ENCODE measurements at places on chromosomes 1 and 21. TPM values are rescaled to one million over a fixed set of nuclear protein-coding genes. Genes with fewer than 3 reads are reported as not detected.

KRTAP21-2 gene
- total RNA-seq, result not detected

CFAP107 gene
- total RNA-seq, result not detected

CATSPERE gene
- not detected for total RNA-seq

CA6 gene
- total RNA-seq, result not detected

SYDE2 gene
- total RNA-seq, result 5.0 TPM

NTNG1 gene
- total RNA-seq, result 12.7 TPM
